Esophagus squamous epithelium (tissue), 5 donors: ENCODE measurements at places on chromosomes 4 and X. TPM values are rescaled to one million over a fixed set of nuclear protein-coding genes. Genes with fewer than 3 reads are reported as not detected.

GRCh38 chr4:3232001-3232400, 17.0 kb upstream of the MSANTD1 start:
- no peak for DNase-seq

GRCh38 chrX:31237189-31237588, 165.3 kb upstream of the FTHL17 start:
- no peak for DNase-seq

- no peak for DNase-seq
These were observed 76.6 kb downstream of the ZFX start for GRCh38 chrX:24226176-24226575.

DNA sequence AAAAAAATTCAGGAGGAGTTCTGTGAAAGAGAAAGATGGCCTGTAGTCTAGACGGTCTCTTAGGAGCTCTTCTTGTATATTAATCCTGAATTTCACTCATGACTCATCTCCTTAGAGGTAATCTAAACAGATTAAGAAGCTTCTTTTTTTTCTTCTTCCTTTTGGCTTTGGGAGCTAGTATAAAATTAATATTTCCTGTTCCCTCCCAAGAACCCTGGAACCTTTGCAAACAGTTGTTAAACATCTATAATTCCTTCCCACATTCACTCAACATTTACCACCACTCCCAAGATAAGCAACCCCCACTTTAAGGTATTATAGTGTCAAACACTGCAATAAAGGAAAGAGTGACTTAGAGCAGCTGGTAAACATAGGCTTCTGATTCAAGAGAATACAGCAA, 146.4 kb upstream of the EDNRA start:
- DNase-seq: no peak

- DNase-seq: no peak
These were observed 58.0 kb downstream of the SLC2A9 start for GRCh38 chr4:9963328-9963727.

DNA sequence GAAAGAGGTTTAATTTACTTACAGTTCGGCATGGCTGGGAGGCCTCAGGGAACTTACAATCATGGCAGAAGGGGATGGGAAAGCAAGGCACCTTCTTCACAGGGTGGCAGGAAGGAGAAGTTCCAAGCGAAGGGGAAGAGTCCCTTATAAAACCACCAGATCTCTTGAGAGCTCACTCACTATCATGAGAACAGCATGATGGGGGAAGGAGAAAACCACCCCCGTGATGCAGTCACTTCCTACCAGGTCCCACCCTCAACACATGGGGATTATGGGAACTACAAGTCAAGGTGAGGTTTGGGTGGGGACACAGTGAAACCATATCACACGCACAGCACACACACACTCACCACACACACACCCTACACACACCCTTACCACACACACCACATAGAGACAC, 104.3 kb downstream of the DCTD start:
- DNase-seq: no peak

- DNase-seq: no peak
These were observed 80.5 kb downstream of the MID1IP1 start for GRCh38 chrX:38881727-38882126.

DNA sequence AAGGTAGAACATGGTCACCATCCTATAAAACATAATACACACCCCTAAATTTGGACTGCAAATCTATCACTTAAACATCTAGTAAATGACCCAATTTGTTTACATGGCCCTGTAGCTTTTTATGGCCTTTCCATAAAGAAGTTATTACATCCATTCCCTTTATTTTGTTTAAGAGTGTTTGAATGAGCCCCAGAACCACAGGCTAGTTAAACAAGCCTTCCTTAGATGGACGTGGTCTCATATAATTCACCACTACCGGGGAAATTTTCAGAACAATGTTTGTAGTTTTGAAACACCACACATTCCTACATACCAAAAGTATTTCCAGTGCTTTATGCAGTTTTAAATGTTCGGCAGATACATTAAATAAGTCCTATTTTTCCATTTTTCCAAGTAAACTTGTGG, 12.3 kb downstream of the PDGFC start:
- DNase-seq: no peak

GRCh38 chrX:153612413-153612812, 13.5 kb upstream of the CCNQ start:
- no peak for DNase-seq

The EXOC1L gene
- total RNA-seq: not detected

The CAPN6 gene
- total RNA-seq: 0.68 TPM

DNA sequence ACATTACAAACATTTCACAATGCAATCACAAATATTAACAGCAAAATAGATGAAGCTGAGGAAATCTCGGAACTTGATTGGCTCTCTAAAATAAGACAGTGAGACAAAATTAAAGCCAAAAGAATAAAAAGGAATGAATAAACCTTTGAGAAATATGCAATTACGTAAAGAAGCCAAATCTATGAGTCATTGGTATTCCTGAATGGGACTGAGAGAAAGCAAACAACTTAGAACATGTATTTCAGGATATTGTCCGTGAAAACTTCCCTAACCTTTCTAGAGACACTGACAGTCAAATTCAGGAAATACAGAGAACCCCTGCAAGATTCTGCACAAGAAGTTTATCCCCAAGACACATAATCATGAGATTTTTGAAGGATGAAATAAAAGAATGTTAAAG, 48.4 kb upstream of the SPANXN2 start:
- DNase-seq: no peak

The PHOX2B gene
- not detected for total RNA-seq

DNA sequence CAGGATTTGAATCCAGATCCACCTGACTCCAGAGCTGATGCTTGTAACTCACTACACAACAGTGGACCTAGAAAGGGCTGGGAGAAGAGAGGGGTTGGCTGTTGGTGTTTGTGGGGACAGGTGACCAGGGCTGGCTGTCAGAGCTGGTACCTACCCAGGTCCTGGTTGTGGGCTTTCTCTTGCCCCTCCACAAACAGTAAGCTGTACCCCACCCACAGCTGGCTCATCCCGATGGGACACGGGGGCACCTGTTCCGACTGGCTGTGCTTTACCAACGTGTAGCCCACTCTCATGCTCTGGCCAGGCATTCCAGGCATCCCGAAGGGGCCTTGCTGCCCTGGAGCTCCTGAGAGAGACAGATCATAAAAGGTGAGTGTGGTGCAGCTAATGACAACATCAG, 68.7 kb downstream of the ATG4A start:
- DNase-seq: no peak

The FRYL gene
- total RNA-seq: 26.1 TPM

- no peak for DNase-seq
These were observed 13.4 kb upstream of the PBDC1 start for GRCh38 chrX:76159453-76159852.

DNA sequence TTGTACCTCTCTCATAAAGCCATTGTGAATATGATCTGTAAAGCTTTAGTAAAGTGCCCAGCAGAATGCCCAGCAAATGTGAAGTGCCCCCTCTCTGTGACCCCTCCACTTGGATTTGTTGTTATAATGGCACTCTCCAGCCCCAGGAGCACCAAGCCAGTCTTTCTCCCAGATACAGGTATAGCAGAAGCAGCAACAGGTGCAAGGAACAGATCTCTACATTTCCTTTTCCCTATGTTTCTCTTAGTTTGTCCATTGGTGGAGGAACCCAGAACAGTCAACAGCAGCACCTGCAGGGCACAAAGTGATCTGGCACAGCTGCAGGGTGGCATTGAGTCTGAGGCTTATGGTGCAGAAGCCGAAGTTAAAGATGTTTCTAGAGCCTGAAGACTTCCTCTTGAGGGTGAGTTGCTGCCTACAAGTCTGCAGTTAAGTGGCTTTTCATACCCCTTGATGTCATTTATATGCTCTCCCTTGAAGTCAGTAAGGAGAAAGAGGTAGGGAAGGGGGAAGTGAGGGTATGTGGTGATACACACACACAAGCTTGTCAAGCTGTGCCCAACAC, 16.1 kb upstream of the CXCL3 start:
- no peak for DNase-seq

DNA sequence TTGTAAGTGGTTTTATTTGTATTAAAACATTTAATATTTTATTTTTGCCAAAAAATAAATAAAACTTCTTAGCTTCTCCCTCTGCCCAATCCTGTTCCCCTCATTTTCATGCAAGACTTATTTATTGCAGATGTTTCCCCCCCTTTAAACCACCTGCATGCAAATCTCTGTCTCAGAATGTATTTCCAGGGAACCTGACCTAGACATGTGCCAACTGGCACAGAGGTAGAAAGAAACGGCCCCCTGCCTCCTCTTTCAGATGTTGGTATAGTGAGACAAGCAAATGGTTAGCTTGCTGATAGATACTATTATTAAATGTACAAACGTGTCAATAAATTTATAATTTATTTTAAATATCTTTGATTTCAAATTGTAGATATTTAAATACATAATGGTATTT, 47.1 kb downstream of the KLF3 start:
- DNase-seq: no peak

DNA sequence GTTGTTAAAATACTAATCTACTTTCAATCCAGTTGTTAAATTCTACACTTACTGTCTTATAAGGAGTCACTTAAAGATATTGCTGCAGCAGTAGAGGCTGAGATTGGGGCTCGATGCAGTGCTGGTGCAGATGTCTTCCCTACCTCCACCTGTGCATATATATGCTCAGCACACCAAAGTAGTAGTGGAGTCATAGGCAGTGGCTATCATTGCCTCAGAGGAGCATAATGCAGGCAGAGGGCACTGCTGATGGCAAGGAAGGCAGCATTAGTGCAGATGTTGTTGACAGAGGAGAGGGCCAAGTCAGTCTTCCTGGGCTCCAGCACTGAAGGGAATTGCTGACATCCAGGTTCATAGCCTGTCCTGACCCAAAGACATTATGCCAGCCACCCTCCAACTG, 35.1 kb downstream of the INPP4B start:
- no peak for DNase-seq

DNA sequence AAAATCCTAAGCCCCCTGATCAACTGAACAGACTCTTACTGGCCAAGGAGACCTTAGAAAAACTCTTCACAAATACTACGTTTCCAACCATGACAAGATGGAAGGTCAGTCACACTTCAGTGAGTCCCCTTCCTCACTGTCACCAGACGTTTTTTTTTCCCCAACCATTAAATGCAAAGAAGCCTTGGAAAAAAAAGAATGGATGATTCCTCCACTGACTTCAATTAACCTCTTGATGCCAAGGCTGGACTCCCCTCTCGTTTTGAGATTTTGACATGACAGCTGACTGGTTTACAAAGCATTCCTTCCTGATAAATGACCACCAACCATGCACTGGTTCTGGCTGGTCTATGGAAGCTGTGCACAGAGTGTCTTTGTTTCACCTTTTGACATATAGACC, 73.2 kb downstream of the SLC34A2 start:
- no peak for DNase-seq

DNA sequence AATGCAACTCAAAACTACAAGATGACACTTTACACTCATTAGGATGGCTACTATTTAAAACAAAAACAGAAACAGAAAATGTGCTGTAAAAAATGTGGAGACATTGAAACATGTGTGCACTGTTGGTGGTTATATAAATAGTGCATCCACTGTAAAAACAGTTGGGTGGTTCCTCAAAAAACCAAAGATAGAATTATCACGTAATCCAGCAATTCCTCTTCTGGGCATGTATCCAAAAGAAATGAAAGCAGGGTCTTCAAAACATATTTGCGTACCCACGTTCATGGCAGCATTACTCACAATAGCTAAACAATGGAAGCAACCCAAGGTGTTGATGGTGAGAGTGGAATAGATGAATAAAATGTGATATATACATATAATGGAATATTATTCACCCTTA, 967.2 kb downstream of the TRAM1L1 start:
- DNase-seq: no peak

The SOWAHD gene
- total RNA-seq: not detected

GRCh38 chr4:8613421-8614364, 21.1 kb downstream of the CPZ start:
- no peak for DNase-seq

GRCh38 chr4:42398871-42399331, 1.6 kb downstream of the SHISA3 start:
- no peak for DNase-seq

The MAP7D2 gene
- total RNA-seq: 0.75 TPM

The GPR50 gene
- 0.18 TPM for total RNA-seq

GRCh38 chrX:125005863-125006262, 313.8 kb upstream of the TEX13C start:
- no peak for DNase-seq

DNA sequence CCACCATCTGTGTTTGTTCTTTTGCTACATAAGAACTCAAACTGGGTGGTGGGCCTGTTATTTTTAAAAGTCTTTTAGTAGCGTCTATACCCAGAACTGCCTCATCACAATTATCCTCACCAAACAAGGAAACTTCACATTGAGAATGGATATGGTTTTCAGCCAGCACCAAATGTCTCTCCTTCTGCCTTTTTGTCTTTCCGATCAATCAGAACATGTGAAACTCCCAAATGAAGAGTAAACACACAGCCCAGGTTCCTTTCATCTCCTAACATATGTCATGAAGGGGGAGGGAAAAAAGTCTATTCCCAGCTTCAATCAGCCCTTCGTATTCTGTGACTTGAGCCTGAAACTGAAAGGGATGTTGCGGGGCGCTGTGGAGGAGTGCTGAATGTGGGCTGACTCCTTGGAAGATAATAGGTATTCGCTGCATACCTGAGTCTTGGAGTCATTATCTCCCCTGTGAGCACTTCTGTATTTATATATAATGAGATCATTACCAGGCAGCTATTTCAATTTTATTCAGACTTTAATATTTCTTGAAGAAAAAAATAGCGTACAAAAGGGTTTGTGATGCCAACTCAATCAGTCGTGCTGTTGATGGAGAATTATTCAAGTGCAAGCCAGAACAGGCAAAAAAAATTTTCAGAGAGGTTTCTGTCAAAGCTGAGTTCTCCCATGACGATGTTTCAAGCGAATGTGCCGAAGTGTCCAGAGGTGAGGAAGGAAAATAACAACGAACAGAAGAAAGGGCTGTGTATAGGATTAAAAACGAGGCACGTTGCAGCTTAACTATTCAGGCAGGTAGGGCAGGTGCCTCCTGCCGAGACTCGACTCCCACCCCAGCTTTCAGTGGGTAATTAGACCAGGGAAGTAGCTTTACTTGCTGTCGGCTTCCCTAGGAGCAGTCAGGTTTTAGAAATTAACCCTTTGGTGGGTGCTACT, 163.9 kb upstream of the NOCT start:
- DNase-seq: no peak

The RPS6KA6 gene
- total RNA-seq: 2.5 TPM

DNA sequence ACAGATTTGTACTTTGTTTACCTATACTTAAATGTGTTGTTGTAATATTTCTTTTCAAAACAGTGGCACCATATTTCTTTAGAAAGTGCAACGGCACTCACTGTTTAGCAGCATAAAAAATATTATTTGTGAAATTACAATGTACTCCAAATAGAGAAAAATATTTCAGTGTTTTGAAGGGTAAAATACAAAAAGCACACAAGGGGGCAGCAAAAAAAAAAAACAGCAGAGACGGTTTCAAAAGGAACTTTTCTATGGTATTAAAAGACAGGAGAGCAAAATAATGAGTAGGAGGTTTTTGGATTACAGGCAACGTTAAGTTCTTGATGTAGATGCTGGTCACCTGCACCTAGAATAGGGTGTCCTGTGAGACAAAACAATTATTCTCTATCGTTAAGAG, 2.0 kb downstream of the NUDT11 start:
- no peak for DNase-seq

GRCh38 chr4:70508801-70509200, 9.6 kb upstream of the AMTN start:
- no peak for DNase-seq

The SYTL5 gene
- total RNA-seq: 0.76 TPM

GRCh38 chr4:120018786-120019185, 47.9 kb downstream of the MAD2L1 start:
- no peak for DNase-seq

The UTP3 gene
- 16.0 TPM for total RNA-seq
